GM23248 (cell line): ENCODE measurements at places on chromosomes 6 and 20.

DNA sequence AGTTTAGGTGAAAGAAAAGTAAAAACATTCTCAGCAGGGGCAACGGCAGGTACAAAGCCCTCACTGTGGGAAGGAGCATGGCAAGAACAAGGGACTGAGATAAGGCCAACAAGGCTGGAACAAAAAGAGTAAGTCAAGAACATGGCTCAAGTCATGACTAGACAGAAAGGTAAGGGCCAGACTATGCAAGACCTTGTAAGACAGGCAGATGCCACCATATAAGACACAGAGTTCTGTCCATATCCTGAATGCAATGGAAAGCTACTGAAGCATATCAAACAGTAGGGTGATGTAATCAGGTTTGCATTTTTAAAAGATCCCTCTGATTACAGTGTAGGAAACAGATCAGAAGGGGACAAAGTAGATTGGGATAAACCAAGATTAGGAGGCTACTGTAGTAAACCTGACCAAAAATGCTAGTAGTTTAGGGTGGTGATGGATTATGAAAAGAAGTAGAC, 5.5 kb downstream of the REV3L start:
- DNase-seq: peak; percentile 41

DNA sequence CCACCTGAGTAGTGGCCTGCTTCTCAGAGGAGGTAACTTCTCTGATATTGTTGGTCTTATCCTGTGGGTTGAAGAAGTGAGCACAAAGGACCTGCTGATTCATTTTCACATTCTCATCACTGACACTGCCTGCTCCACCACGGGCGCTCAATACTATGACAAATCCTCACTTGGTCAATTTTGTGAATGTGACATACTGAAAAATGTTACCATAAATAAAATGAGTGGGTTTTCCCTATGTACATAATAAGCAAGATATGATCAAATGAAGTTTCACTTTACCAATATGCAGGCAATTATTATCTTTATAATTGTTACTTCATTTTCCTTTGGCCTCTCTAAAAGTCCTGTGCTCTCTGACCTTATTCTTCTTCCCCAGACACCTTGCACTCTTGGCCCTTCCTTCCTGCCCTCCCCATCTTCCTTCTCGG, 71.5 kb upstream of the RIPOR2 start:
- DNase-seq: peak; percentile 47

DNA sequence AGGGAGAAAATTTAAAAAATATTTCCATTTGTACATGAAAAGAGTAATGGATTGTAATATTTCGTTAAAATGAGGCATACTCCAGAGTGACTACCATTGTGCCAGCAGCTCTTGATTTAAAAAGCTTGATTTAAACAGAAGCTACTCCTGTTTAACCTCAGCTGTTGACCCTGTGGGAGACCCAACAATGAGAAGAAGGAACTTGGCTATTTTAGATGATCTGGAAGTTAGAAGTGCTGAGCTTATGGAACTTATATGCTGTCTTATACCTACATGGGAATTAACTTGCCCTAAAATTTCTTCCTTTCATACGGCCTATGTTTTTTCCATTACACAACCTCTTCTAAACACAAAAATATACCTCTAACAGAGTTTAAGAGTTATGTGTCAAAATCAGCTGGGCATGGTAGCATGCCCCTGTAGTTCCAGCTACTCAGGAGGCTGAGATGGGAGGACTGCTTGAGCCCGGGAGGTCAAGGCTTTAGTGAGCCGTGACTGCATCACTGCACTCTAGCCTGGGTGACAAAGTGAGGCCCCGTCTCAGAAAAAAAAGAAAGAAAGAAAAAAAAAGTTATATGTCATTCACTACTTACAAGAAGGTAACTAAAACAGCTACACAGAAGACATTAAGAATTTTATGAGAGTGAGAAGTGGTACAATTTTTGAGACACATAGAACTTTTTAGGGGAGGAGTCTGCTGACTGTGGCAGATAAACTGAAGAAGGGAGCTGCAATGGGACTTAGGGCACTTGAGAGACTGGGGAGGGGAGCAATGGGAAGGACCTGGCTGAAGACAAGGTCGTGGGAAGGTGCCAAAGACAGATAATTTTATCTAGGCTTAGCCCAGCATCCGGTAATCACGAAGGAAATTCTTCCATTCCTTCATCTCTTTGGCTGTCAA, 139.9 kb downstream of the MYB start:
- DNase-seq: no peak

DNA sequence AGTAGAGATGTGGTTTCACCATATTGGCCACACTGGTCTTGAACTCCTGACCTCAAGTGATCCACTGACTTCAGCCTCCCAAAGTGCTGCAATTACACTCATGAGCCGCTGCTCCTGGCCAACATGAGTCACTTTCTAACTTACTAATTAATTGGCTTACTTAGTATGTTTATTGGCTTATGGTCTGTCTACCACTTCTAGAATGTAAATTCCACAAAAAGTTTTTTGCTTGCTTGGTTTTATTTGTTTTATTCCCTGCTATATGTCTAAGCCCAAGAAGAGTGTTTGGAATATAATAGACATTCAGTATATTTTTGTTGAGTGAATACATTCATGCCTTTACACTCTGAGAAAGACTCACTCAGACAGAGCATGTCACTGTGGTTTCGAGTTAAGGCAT, 86.0 kb downstream of the SAMD3 start:
- no peak for DNase-seq

GRCh38 chr6:5499644-5500306, 238.5 kb downstream of the FARS2 start:
- peak; percentile 86 for DNase-seq

- no peak for DNase-seq
Measured at GRCh38 chr6:4946521-4946920, 57.3 kb downstream of the RPP40 start.
